Activated CD4-positive, alpha-beta T cell treated with anti-CD3 and anti-CD28 coated beads for 1 hour (primary cell): ENCODE measurements at places on chromosomes 5 and 9.
A peak's percentile ranks its signal among the peaks of the same experiment; 100 is the strongest.

- DNase-seq: no peak
Observed at GRCh38 chr9:37284636-37285035, 137.9 kb upstream of the GRHPR start.

DNA sequence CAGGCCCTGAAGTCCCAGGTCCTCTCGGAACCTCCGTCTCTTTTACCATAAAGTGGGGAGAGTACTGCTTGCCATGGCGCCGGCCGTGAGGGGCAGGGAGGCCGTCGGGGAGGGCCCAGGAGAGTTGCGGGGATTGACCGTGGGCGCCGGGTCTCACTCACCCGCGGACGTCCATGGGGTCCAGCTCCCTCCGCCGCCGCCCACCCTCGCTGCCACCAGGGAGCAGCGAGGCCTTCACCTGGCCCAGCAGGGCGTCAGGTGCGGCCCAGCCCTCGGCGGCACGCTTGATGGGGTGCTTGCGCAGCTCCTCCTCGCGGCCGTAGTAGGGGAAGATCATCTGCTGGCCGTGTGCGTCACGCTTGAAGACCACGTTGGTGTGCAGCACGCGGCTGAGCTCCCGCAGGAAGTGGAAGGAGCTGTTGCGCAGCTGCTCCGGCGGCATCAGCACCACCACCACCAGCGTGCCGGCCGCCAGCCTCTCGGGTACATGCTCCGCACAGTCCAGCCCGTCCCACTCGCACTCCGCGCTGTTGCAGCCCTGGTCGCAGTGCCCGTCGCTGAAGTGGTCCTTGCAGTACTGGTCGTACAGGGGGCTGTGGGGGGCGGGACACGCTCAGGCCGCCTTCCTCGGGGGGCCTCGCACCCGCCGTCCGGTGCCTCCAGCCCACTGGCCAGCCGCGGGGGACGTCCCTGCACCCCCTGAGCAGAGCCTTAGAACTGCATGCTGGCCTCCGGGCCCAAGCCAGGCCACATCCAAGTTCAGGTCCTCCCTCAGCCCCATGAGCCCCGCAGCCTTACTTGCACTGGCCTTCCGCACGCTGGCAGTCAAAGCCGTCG lies 21.9 kb upstream of the SEC16A start:
- no peak for DNase-seq

GRCh38 chr9:37466037-37466709 lies 923 bp upstream of the ZBTB5 start:
- peak; percentile 22 for DNase-seq

GRCh38 chr5:116759860-116760640 lies 185.4 kb upstream of the SEMA6A start:
- DNase-seq: no peak

GRCh38 chr9:81377320-81377719 lies 312.0 kb downstream of the TLE1 start:
- DNase-seq: no peak

- DNase-seq: no peak
Observed at GRCh38 chr5:40689438-40689837, 9.7 kb downstream of the PTGER4 start.

DNA sequence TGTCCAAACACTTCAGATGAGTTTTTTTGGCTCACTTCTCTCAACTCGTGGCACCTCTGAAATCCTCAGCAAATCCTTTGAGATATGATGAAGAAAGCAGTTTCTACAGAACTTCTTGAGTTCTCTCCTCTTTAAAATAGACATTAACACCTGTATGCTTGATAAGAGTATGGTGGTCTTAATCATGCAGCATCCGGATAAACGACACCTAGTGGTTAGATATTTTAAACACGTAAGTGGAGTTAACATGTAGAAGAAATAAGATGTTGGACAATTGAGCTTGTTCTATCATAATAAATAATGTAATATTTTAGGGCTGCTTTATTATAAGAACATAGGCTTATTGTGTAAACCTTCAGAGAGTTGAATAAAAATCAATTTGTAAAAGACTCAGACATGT lies 324.8 kb downstream of the CYLC2 start:
- DNase-seq: no peak

DNA sequence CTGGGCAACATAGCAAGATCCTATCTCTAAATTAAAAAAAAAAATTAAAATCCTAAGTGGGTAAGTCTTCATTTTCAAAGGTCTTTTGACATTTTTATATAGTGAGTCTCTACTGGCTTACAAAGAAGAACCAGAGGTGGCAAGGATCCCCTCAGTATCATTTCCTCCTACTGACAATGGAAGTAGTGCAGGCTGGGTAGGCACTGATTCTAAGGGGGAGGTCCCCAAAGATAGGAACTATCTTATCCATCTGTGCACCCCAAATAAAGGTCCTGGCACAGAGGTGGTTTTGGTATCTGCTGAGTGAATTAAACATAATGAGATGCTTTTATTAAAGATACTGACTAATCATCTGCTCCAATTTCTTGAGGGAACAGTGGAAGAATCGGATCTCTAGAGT lies 4.2 kb downstream of the FAM193B start:
- DNase-seq: no peak

DNA sequence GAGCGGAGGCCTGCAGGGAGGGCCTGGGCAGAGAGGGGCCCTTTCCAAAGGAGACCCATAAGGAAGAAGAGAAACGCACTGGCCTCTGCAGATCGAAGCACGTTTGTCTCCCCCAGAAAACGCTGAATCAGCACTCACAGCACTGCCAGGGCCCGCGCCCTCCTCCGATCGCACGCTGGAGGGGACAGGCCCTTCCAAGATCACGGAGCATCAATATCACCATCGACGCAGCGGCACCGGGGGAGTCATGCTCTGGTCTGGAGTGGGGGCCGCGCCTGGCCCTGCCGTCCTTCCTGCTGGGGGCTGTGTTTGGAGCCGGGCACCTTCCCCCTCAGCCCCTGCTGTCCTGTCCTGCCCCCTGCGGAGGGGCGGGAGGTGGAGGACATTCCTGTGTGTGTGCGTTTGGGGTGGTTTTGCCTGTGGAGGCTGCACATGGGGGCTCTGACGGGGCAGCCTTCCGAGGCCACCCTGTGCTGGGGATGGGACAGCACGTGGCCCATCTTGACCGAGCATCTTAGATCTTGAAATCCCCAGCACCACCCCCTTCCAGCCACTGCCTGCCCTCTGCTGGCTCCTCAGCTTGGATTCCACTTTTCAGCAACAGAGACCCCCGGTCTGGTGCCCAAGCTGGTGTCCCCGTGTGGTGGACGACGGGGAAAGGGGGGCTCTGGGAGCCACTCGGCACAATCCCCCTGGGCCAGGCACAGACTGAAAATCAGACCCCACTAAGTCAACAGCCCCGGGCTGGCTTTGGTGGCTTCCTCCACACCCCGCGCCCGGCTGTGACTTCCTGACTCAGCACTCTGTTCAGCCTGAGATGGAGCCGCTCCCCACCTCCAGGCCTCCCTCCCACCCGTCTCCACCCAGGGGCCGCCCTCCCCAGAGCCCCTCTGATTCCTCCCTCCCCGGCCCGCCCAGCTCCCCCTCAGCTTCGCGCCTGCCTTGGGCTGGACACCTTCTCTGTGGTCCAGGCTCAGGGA lies 8.3 kb downstream of the TMEM250 start:
- DNase-seq: no peak

DNA sequence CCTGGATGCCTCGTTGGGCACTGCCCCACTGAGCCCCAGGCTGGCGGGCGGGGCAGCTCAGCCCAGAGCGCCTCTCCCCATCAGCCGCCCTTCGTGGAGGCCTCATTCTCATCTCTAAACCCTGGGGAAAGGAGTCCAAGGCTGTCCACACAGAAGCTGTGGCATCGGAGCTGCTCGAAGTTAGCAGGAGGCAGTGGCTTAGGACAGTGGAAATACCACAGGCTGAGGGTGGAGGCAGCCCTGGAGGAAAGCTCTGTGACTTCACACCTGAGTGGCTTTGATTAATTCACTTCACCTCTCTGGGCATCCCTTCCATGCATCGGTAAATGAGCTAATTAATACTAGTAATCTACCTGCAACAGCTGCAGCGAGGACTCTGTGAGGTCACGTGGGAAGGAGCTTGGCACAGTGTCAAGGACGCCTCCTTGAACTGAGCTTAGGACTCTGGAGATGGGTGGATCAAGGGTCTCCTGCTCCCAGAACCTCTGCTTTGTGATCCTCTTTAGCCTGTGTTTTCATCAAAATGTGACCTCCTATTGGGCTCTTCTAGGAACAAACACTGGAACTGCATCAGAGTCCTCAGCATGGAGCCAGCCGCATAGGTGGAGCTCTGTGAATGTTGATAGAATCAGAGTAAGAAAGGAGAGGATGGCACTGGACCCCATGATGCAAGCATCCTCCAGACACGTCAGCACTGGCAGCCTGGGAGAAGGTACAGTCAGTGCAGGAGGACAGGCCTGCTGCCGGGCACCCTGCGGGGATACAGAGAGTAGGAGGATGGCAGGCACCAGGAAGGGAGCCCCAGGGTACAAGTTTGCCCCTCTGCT lies 842 bp upstream of the ANGPTL2 start:
- no peak for DNase-seq

DNA sequence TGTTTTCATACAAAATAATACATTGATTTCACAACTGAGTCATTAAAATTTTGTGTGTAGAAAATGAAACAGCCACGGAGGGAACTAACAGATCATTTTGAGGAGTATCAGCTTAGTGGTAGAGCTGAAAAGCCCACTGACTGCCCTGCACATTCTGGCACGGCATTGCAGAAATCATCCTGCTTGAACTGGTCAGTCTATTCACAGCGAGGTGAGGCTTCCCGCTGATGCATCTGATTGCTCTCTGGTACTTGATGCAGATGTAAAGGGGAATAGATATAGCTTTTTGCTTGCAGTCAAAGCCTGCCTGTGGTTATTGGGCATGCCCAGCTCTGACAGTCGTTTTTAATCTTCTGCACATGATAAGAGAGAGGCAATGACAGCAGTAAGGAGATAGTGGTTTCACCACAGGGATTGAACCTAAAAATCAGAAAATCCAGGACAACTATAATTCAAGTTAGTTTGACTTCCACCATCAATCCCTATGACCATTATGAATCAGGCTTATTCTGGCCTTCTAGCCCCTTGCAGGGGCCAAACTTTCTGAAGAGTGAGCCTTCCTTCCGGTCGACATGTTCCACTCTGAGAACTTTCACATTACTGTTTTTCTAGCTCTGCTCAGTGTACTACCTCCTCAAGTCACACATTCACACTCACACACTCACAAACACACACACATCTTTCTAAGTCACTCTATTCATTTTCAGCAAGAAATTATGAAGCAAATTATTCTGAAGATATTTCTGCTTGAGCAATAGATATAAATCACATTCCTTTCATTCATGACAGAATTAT lies 782.8 kb upstream of the NUDT12 start:
- DNase-seq: no peak

DNA sequence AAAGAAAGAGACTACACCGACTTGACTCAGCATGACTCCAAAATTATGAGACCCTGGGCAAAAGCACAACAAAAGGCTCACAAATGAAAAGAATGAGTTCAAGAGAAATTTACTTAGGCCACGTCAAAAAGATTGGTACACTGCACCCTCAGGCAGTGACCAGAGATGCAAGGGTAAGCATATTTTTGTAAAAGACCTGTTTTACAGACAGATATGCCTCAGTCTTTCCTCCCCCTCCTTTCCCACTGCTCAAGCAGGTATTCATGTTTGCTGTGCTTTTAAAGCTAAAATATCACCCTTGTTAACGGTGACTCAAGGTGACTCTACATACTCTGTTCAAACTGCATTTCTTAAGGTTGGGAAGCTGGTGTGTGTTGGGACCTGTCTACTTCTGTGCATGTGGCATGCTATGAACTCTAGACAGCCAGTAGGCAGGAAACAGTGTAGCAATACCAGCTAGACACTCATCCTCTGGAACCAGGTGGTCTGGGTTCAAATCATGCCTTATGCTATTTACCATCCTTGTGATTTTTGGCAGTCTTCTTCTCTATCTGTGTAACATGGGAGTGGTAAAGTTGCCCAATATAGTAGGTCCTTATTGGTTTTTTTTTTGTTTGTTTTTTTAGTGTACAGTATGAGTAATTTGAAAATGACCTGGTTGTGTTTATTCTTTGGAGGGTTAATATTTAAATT lies 98.7 kb downstream of the TLE4 start:
- DNase-seq: no peak

- DNase-seq: no peak
Observed at GRCh38 chr5:115297031-115297430, 577 bp upstream of the CCDC112 start.

DNA sequence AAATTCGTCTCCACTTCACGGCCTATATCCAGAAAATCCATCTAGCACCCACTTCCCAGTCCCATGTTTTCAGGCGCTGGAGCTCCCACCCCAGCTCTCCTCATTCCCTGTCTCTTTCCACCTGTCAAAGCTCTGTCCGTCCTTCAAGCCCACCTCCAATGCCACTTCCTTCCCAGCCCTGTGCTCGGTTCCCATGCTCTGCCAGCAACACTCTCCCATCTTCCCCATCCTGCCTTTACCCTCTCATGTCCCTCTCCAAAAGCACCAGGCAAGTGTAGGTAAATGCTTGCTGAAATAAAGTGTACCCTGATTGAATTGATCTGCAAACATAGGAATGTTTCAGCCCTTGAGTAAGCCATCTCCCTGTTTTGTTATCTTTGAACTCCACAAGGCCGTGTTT lies 9.2 kb downstream of the DRD1 start:
- no peak for DNase-seq

DNA sequence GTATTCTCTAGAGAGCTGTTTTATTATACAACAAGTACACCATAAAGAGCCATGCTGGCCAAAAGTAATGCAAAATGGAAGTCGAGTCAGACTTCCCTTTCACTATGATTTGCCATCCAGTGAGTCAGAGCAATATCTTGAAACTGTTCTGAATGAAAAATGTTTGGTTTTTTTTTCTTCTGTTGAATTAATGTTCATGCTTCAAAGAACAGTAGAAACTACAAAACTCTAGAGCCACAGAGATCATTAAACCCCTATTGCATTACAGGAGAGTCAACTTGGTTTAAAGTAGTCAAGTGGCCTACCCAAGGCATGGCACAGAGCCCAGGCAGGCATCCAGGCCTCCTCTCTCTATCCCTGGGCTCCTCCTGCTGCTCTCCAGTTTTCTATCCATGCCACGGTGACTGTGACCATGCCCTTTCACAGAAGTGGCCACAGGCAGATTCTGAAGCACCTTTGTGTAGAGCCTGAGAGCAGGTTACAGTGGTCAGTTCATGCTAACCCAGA lies 358.9 kb downstream of the DEPDC1B start:
- no peak for DNase-seq

GRCh38 chr5:52859628-52860027 lies 71.9 kb downstream of the ITGA1 start:
- DNase-seq: no peak

- DNase-seq: no peak
Observed at GRCh38 chr9:81465468-81466011, 223.8 kb downstream of the TLE1 start.

DNA sequence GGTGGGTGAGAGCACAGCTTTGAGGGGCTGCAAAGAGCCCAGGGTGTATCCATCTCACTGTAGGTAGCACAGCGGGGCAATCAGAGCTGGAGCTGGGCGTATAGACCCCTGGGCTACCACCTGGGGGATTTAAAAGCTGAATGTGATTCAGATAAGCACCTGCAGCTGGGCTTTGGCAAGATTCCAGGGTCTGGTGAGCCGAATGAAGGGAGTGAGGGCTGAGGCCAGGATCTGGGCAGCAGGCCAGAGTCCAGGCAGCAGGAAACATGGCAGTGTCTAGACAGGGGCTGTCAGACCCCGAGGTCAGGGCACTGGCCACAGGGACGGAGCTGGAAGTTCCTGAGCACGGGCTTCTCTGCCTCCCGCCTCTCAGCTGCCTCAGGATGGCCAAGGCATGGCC lies 8.7 kb downstream of the ASS1 start:
- no peak for DNase-seq
